Brain microvascular endothelial cell (primary cell): ENCODE measurements at places on chromosomes 5 and 9.

- DNase-seq: no peak
Observed at GRCh38 chr5:40575921-40576320, 103.8 kb upstream of the PTGER4 start.

- peak; percentile 97 for DNase-seq
Observed at GRCh38 chr9:109817846-109818472, 38.0 kb downstream of the PALM2AKAP2 start.

- DNase-seq: peak; percentile 6
Observed at GRCh38 chr5:34891981-34892380, 23.3 kb downstream of the RAD1 start.

DNA sequence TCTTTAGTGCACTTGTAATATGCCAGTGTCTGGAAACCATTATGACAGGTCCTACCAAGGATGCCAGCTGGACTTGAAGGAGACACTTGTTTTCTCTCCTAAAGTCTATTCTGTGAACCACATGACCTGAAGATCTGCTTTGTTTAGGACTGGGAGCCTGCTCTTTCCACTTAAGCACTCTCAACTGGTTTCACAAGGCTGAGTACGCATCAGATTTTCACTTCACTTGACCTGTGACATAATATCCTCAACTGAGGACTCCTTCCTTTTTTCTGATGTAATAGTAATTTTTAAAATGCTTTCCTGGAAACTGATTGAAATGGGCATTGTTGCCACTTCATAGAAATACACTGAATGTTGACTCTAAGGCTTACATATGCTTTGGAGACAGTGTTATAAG is 52.2 kb downstream of the PDE8B start:
- no peak for DNase-seq

DNA sequence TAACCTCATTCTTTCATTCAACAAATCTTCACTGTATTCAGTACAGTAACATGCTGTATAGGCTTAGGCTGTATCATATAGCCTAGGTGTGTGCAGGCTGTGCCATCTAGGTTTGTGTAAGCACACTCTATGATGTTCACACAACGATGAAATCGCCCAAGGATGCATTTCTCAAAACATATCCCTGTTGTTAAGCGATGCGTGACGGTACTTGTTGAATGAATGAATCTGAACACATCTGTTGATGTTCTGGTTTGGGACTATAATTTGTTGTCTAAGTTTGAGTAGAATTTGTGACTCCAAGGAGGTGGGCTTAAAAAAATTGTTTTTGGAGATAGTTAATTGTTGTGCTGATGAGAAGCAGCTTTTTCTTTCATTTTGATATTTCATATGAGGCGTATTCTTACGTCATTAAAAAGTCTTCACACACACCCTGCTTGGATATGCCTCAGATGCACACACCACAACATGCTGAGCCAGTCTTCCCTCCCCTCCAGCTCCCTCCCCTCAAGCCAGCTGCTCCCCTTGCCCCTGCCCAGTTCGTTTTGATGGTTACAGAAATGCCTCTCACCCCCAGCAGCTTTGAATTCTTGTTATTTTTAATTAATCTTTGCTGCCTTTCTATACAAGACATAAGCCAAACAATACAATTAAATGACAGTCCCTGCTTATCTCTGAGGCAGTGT is 5.5 kb upstream of the PSAT1 start:
- no peak for DNase-seq

- no peak for DNase-seq
Observed at GRCh38 chr5:175640106-175640775, 17.6 kb upstream of the HRH2 start.

DNA sequence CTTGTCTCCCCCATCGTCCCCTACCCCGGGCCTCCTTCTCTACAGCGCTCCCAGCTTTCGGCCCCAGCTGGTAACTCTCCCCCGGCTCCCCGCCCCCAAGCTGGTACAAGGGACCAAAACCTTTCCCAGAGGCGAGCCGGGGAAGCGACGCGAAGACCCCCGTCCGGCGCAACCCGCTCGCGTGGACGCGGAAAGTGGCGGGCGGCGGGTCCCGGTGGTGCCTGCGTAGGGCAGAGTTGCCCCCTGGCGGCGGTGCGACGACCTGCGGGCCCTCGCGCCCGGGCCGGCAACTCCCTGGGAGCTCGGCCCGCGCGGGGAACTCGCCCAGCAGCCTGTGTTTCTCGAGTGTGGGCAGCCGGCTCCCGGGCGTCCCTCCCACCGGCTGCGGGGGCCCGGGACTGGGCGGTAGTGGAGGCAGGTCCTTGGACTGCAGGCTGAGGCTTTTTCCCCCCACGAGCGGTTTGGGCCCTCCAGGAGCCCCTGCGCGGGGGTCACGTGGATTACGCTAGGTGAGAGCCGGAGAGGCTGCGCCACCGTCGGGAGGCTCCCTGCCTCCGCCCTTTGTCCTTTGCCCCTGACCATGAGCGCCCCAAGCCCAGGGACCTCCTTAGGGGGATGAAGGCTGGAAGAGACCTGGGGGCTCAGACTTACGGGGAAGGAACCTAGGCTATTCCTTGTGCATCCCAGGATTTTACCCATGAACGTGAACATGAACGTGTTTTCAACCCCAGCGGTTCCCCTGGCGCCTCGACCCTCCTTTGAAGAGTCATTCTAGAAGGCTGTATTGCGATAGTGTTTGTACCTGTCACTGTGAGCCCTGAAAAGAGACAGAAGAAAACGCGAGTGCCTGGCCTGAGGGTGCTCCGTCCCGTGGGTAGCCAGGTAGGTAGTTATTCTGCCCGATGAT is 2.9 kb upstream of the FOXD1 start:
- no peak for DNase-seq

DNA sequence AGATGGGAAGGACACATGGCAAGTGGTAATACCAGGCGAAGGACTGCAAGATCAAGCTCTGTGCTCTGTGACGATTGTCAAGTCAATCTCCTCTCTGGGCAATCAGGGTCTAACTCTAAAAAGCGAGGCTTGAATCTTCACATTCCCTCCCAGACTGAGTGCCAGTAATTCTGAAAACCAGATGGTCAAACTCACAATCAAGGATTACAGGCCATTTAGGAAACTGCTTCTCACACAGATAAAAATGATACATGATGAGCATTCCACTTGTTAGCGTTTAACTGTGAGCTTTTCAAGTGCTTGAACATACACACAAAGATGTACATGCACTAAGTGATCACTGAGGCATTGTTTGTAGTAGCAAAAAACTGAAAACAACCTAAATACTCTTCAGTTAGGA is 210.1 kb downstream of the TRIM32 start:
- DNase-seq: no peak

DNA sequence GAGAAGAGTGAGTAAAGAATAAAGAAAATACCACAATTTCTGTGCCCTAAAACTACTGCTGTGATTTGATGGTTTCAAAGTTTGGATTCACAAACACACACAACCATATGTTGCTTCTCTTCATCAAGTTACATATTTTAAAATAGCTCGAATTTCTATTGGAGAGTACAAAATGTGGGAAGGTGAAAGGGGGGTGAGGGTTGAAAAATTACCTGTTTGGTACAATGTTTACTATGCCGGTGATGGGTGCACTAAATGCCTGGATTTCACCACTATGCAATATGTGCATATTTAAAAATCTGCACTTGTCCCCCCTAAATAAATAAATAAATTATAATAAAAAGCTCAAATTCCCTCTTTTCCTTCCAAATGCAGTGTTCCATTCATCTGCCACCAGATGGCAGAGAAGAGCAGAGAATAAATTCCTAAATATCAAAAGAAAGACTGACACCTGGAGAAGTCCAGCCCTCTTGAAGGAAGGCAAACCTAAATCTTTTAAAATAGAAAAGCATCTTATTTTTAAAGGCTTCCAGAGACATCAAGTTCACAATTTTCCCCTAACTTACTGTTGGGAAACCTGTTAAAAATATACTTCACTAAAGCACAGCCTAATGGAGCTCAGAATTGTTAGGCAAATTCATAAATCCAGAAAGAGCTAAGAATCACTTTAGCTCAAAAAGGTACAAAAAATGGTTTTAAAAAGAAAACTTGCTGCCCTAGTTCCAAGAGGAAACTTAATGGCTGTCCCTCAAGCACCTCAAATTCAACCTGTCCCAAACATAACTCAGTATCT is 24.8 kb upstream of the HNRNPA0 start:
- DNase-seq: no peak

DNA sequence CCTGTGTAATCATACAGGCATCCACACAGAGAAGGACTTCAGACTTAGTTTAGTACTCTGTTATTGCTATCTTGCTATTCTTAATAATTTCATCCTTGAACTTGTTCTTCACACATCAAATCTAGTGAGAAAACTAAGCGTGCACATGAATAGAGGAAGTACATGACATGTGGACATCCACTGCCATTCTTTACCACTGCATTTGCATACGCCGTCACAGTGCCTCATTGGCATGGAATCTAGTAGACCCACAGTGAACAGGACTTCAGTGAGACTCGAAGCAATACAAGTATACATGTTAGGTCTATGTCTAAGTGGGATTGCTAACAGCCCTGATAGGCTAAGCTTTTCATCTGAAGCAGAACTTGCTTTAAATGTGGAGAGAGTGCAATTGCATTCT is 592.1 kb downstream of the TLE4 start:
- DNase-seq: no peak

GRCh38 chr5:143277536-143277935 is 126.0 kb downstream of the NR3C1 start:
- DNase-seq: no peak

- DNase-seq: peak; percentile 95
Observed at GRCh38 chr5:122078116-122079110, at the start of gene LOX. Gene LOX, minus strand, starts transcription at chr5:122078259. Its CDS starts 274 bp downstream, at chr5:122077985.

GRCh38 chr9:68925175-68925574 is 88.7 kb downstream of the PRKACG start:
- no peak for DNase-seq

DNA sequence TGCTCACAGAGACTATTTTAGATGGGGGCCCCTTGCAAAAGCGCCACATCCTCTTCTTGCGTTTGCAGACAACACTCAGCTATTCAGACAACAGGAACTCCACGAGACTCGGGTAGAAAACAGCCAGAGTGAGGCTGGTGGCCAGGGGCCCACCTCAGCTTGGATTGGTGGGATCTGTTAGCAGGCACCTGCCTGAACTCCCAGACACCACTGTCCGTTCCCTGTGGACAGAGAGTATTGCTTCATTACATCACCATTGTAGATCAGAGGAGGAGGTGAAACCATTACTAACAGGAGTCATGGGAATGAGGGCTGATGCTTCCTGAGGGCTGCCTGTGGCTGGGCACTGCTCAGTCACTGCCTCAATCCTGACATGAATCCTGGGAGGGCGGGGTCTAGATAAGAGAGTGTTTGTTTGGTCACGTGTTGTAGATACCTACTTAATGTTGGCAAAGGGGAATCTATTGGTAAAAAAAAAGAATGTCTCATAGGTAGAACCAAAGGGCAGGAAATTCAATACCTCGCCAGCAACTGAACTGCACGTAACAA is 4.4 kb upstream of the RAPGEF1 start:
- DNase-seq: peak; percentile 40

DNA sequence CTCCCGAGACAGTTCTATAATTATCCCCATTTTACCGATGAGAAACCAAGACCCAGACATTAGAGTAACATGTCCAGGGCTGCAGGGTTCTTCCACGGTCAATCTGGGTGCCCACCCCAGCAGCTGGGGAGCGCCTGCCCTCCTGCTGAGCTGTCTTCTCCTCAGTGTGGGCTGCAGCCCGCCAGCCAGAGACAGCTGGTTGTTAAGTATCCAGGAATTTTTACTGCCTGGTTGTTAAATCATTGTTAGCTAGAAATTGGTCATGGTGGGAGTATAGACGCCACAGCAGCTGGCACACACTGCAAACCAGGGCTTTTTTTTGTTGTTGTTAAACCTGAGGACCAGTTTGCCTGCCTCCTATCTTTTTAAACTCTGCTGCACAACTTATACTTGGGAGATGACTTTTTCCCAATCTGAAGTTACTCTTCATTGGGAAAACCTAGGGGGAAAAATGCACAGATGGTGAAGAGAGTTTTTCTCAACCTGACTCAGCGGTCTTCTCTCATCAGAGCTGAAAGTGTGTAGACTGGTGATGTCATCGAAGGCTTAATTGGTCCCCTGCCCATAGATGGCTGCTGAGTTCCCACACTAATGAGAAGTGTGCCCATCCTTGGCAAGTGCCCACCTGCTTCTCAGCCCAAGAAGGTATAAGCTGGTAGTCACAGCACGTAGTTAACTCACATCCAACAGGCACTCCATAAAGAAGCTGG is 208.6 kb downstream of the DRD1 start:
- no peak for DNase-seq

DNA sequence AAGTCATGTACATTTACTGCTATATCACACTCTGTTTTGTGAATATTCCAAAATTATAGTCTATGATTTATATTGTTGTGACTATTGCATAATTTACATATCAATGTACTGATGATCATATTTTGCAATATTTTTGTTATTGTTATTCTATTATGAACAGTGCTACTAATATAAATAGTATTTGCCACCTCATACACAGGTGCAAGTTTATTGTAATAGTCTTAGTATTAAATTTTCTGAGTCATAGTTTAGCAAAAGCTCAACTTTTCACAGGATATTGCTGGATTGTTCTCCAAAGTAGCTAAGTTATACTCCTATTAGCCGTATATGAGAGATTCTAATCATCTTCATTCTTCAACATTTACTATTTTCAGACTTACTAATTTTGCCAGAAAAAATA is 124.7 kb downstream of the TMC1 start:
- DNase-seq: no peak

GRCh38 chr5:10735569-10736276 is 25.3 kb downstream of the DAP start:
- DNase-seq: no peak

DNA sequence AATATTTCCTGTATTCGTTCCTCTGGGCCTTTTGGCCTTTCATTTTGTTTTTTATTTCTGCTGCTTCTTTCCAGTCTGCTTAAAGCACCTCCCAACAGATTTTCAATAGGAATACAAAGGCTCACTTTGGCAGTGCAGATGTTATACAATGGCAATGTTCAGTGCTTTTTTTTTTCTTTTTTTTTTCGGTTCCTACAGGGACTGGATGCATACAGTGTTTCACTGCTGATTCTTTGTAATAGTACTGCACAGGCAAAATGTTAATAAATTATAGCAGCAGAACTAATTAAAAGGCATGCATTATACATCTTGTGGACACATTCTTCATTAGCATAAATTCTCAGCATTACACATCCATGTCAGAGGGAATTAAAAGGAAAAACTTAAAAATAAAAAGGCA is 356.6 kb upstream of the C9orf72 start:
- DNase-seq: no peak

DNA sequence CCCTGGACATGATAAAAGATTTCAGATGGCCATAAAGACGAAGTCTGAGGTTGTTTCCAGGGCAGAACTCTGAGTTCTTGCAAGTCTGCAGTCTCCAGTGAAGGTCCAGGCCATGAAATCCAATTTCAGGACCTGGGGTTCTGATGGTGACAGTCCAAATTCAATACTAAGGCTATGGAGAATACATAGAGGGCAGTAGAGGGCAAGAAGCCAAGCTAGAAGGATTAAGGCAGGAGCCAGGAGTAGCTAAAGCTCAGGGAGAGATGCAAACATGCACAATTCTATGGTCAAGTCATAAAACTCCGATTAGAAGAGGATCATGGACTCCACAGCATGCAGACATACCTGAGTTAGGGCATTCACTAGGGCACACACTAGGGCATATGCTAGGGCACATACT is 11.4 kb downstream of the SLIT3 start:
- no peak for DNase-seq

GRCh38 chr9:20884985-20885593 is 146.4 kb downstream of the HACD4 start:
- peak; percentile 60 for DNase-seq
